ENCODE measurements at places on chromosomes 2 and 18. TPM values are rescaled to one million over a fixed set of nuclear protein-coding genes. Genes with fewer than 3 reads are reported as not detected.

DNA sequence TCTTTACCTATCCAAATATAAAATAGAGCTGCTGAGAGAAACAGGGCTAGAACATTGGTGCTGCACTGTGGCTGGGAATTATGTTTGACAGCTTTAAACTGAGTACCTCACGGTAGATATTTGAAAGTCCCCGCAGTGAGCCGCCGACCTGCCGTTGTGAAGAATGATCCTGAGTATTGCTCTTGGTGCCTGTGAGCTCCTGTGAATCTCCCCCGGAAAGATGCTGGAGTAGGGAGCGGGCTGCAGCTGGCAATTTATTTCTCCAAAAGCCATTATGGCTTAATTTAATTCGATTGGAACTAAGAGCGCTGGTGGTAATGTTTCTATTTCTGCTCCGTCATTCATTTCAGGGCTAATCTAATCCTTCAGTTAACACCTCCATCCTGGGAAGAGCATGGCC, 129.4 kb upstream of the TPO start:
- no peak for DNase-seq

DNA sequence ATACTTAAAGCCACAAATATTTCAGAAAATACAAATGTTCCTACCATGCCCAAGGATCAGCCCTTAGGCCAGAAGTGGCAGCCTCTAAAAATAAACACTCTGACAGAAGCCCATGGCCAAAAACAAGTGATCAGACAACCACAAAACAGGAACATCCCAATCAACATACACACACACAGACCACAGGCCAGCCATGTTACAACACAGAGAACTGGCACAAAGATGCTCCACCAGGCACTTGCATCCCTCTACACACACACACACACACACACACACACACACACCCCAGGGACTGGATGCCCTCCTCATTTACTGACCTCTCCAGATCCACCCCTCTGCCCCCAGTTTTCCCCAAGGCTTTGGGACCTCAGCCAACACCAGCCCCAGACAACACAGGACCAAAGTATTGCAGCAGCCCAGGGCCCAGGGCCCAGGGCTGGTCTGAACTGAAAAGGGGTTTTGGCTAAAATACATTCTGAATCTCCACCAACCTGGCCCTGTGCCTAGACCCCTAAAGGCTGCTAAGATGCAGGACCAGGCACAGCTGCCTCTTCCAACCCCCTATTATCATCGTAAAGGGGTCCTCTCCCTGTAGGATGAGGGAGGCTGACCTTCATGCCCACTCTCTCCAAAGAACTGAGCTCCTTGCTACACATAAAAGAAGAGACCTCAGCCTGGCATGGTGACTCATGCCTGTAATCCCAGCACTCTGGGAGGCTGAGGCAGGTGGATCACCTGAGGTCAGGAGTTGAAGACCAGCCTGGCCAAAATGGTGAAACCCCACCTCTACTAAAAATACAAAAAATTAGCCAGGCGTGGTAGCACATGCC, 151.4 kb downstream of the TNS1 start:
- DNase-seq = no peak

GRCh38 chr18:13429016-13429415, 210.5 kb downstream of the LDLRAD4 start:
- no peak for DNase-seq

GRCh38 chr2:15956751-15957736, 16.7 kb downstream of the MYCN start:
- DNase-seq = no peak

- peak; percentile 9 for DNase-seq
Measured at GRCh38 chr18:48569139-48569914, 30.5 kb downstream of the CTIF start.

DNA sequence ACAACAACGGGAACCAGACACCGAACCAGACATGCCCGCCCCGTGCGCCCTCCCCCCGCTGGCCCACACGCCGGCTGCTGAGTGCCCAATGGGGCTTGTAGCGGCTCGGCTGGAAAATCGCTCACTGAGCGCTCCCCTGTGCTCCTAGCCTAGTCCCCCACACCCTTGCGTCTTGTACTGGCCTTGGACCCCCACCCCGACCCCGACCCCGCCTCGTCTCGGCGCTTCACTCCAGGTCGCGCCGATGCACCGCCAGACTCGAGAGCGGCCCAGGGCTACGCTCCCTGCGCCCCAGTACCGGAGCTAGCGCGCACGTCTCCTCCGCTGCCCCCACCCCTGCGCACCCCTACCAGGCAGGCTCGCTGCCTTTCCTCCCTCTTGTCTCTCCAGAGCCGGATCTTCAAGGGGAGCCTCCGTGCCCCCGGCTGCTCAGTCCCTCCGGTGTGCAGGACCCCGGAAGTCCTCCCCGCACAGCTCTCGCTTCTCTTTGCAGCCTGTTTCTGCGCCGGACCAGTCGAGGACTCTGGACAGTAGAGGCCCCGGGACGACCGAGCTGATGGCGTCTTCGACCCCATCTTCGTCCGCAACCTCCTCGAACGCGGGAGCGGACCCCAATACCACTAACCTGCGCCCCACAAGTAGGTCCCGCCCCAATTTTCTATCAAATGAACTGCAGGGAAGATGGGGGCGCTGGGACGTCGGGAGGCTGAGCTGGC, 1.5 kb downstream of the GAD1 start:
- DNase-seq = no peak

MXD1 gene
- 5.1 TPM for total RNA-seq

NEU4 gene
- 0.51 TPM for total RNA-seq

DNA sequence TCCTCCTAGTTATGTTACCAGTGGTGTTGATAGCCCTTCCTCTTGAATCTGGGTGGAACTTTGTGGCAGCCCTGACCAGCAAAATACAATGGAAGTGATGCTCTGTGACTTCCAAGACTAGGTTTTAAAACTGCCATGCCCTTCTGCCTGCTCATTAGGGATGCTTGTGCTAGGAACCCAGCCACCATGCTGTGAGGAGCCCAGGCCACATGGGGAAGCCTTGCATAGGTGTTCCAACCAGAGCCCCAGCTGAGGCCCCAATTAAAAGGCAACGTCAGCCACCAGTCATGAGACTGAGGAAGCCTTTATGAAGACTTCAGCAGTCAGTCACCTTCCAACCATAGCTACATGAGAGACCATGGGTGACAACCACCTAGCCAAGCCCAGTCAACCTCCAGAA, 14.0 kb upstream of the MAPRE2 start:
- DNase-seq = no peak

DNA sequence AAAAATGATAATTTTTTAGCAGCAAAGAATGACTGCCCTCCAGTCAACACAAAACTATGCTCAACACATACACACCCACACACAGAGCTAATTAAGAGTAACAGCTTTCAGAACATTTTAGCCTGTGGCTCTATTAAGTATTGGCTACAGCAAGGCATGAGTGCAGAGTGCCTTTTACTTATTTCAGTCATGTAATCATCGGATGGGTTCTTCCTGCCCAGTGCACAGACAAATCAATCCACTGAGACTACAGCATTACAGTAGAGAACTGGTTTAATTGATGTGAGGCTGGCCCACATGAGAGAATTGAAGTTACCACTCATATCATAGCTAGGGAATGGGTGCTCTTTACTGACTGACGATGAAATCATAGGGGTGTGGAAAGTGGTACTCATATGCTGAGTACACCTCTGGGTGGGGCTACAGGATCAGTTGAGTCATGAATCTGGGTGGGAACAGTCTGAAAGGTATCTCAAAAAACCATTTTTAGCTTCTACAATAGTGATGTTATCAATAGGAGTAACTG, 241.0 kb downstream of the FSIP2 start:
- no peak for DNase-seq

CCDC121 gene
- total RNA-seq = 5.4 TPM

DNA sequence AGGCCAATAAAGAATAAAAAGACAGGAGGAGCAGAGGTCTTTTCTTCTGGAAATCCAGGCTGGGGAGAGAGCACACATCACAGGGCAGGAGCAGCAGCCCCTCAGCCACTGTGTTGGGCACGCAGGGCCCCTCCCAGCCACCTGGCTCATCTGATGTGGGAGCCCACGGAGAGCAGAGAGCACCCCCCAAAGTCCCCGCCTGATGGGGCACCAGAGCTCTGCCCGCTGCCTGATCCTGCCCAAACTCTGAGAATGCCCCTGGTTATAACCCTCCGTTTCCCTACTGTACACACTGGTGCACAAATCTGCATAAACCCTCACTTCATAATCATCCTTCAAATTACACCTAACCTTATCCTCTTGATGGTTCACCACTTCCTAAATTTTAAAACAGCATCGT, 111.3 kb downstream of the HDAC4 start:
- no peak for DNase-seq

- DNase-seq = no peak
Measured at GRCh38 chr2:199019898-199020507, 437.7 kb downstream of the SATB2 start.

- peak; percentile 34 for DNase-seq
Measured at GRCh38 chr2:48601349-48601748, 16.3 kb upstream of the GTF2A1L start.

All from heart left ventricle (tissue), 16 donors.